ENCODE measurements at places on chromosomes 11 and 22.

DNA sequence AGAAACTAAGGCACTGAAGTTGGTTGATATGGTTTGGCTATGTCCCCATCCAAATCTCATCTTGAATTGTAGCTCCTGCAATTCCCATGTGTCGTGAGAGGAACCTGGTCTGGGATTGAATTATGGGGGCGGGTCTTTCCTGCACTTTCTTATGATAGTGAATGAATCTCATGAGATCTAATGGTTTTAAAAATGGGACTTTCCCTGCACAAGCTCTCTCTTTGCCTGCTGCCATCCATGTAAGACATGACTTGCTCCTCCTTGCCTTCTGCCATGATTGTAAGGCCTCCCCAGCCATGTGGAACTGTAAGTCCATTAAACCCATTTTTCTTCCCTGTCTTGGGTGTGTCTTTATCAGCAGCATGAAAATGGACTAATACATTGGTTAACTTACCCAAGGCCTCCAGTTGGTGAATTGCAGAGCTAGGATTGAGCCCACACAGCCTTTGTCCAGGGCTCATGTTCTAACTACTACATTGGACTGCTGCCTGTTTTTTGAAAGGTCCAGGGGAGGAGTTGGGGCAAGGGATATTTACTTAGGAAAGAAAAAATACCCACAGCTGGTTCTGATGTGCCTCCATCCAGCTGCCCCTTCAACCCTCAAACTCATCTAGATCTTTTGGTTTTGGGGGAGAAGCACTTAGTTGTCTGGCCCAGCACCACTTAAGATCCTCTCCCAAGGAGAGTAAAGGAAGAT is 107.8 kb upstream of the NAV2 start:
- DNase-seq: no peak

DNA sequence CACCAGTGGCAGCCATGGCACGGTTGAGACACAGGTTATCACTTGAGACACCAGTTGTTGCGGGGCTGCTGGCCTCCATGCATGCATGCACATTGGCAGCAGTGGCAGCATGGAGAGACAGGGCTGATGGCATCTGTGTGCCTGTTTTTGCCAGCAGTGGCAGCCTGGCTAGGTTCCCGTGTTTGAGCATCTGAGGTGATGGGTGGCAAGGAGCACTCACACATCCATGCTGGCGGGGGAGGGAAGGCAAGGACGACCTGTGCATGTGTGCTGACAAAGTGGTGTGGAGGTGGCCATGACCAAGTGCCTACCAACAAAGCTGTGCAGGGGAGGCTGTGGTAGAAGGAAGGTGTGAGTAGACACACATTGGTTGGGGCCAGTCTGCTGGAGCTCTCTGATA is 133.5 kb downstream of the CNTN5 start:
- DNase-seq: no peak

DNA sequence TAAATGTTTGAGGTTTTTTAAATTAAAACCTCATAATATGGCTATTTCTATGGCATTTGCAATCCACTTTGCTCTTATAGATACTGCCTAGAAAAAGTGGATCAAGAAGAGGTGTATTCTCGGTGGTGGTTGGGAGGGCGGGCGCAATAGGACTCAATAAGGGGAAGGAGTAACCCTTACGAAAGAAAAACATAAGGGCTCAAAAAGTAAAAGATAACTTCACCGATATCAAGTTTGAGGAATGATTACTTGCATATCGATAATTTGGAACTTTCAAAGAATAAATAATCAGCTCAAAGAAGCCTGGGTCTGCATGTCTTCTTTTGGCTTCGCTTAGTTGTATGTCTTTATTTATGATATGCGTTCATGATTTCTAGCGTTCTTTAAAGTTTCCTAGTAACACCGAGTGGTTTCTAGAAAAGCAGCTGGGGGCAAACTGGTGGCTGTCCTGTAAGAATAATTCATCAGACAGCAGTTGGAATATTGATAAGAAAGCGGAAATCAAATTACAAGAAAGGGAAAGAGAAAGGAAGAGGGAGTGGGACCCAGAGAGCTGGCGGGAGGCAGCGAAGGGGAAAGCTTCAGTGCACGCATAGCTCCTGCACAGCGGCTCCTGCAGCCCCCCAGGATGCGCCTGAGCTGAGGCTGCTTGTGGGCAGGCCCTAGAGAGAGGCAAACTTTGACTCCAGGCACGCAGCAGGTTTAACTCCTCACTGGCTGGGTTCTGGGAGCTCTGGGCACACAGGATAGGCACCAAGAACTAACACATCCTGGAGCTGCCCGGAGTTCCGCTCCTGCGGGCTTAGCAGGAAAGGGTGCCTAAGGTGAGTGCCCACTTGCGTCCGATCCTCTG is 9.1 kb upstream of the FLI1 start:
- DNase-seq: no peak

DNA sequence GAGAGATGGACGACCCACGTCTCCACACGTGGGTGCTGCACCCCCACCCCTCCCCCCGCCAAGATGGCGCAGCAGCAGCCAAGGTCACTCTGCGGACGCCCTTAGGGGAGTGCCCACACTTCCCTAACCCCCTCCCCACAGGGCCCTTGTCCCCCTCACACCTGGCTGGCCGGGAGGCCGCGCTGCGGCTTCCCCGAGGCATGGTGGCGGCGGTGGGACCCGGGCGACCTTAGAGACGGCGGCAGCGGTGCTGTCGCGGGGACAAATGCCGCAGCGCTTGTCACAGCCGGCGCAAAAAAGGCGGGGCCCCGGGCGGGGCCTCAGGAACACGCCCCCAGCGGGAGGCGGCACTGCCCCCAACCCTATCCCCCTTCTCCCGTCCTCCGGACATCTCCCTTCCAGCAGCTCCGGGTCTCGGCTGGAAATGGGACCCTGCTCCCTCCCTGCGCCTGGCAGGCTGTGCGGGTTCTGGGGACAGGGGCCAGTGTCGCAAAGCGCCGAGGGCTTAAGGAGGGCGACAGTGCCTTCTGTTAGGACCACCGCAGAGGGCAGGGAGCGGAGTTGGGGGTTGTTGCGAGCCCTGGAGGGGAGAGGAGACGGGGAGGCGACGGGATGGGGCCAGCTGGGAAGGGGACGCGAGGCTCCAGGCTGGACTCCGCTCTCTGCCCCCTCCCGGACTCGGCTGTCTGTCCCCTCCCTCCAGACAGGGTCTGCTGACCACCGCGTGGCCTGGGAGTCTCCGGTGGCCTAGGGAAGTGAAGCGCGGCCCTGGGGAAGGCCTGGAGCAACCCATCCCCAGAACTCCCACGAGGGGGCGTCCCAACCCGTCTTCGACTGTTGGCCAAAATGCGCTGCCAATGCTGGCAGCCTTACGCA is at the start of gene CHCHD10:
Gene CHCHD10, minus strand, starts transcription at position 300 of the 876 bp plus-strand sequence. Its CDS starts 98 bp downstream, at position 202.
- DNase-seq: peak; percentile 65

DNA sequence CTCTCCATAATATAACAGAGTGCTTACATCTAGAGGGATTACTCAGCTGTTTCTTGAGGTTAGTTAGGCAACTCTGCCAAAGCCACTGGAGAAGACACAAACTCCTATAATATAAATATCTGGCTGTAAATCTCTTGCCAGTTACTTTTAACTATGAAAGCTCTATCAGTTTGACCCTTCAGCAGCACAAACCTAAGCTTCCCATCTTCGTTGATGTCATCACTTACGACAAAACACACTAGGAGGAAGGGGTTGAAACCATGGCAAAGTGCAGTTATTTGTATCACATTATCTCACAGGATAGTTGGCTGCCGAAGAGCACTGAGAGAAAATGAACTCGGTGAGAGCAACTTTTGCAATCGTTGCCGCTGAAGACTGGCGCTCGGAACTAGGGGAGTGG is 922.1 kb downstream of the OPCML start:
- DNase-seq: no peak

DNA sequence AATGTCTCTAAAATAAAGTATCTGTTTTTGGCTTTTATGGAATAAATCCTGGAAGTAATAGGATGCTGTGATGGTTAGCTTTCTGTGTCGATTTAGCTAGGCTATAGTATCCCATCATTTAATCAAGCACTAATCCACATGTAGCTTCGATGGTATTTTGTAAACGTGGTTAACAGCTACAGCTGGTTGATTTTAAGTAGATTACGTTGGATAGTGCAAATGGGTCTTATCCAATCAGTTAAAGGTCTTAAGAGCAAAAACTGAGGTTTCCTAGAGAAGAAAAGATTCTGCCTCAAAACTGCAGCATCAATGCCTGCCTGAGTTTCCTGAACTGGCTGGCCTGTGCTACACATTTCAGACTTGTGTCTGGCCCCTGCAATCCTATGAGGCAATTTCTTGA is 314.2 kb upstream of the SORL1-AS1 start:
- DNase-seq: no peak

- DNase-seq: no peak
Observed at GRCh38 chr22:24323233-24323632, 52.6 kb downstream of the SPECC1L start.

DNA sequence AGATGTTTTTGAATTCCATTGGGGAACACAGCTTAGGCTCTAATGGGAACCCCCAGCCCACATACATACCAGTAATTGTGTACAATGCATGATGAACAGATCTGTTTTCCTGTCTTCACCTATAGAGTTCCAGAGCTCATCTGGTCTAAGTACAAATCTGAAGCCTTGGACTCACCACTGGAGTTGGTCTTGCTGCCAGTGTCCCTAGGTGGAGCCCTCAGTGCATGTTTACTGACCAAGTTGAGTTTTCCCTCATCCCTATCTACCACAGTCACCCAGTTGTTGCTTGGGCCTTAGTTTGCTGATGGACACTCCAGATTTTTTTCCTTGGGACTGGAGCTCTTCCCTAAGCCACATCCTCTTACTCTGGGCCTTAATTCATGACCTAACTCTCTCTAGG is 159.2 kb upstream of the DDI1 start:
- DNase-seq: no peak

GRCh38 chr11:71456294-71456693 is 3.3 kb downstream of the NADSYN1 start:
- DNase-seq: no peak

DNA sequence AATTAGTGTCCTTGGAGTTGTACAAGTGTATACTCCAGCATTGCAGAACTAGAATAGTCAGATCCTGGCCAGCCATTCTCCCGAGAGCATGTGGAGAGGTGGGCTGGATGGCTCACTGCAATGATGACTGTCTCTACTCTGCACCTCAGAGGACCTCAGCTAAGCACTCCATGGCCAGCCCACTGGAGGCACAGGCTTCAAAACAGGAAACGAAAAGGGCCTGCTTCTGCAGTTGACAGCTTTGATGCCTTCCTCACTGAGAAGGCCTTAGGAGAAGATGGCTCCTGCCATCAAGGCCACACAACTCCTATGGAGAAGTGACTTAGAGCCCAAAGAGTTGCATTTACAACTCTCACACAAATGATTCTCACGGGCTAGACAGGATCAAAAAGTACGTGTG is 9.1 kb downstream of the POLD4 start:
- DNase-seq: no peak

- DNase-seq: no peak
Observed at GRCh38 chr11:36213393-36213840, 75.8 kb downstream of the COMMD9 start.

GRCh38 chr22:48223488-48224190 is 1461.2 kb downstream of the TBC1D22A start:
- no peak for DNase-seq

GRCh38 chr11:1810761-1811160 is 24.0 kb upstream of the SYT8 start:
- DNase-seq: no peak

DNA sequence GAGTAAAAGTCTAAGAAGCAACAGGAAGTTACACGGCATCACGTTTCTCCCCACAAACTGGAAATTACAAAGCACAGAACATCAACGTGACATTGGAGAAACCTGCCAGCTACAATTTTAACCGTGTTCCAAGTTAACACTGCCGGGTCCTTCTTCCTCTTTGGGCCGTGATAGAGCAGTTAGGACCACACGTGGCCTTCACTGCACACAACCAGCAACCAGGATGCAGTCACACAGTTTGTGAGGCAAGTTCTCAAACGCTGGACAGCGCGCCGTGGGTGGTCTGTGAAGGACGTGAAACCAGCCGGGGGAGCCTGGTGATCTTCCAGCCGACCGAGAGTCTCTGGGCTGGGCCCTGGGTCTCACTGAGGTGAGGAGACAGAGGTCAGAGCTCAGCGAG is 14.6 kb downstream of the C11orf21 start:
- no peak for DNase-seq

DNA sequence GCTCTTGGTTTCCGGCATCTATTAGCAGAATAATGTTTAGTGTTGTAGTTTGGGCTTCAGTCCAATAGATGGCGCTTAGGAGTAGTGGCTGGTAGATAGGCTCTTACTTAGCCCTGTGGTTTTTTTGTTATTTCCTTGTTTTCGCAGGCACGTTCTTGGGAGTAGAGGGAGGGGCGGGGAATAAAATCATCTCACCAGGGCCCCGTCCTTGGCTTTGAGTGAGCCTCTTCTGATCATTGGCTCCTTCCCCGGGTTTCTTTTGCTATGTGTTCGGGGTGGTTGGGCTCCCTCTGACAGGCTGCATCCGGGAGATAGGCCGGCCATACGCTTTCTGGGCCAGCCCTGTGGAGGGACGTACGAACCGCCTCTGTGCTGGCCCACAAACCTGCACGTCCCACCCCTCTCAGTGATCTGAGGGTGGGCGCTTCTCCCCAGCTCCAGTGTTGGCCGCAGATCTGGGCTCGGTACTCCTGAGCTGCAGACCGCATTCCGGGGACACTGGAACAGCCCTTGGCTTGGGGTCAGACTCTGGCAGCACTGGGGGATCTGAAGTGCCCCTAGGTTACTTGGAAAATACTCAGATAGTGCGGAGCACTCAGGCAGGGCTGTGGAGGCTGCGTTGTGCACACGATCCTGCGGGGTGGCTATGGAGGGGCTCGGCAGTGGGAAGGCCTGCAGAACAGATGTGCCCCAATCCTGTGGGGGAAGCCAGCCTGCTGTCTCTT is 217.0 kb downstream of the DYNC2H1 start:
- DNase-seq: no peak

- DNase-seq: no peak
Observed at GRCh38 chr11:103396237-103396636, 287.0 kb downstream of the DYNC2H1 start.

DNA sequence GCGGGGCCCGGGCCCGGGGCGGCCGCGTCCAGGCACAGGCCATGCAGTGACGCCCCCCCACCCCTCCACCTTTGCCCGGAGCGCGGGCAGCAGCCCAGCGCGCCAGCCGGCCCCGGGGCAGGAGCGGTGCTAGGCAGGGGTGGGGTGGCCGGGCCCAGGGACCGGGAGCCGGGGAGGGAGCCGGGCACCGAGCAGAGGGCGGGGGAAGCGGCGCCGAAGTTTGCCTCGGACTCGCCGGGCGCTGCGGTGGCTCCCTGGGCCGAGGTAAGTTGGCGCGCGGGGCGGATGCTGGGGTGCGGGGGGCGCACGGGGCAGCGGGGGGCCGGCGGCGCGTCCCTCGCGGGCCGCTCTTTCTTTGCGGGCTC is 332 bp downstream of the TEAD1 start:
- DNase-seq: no peak

DNA sequence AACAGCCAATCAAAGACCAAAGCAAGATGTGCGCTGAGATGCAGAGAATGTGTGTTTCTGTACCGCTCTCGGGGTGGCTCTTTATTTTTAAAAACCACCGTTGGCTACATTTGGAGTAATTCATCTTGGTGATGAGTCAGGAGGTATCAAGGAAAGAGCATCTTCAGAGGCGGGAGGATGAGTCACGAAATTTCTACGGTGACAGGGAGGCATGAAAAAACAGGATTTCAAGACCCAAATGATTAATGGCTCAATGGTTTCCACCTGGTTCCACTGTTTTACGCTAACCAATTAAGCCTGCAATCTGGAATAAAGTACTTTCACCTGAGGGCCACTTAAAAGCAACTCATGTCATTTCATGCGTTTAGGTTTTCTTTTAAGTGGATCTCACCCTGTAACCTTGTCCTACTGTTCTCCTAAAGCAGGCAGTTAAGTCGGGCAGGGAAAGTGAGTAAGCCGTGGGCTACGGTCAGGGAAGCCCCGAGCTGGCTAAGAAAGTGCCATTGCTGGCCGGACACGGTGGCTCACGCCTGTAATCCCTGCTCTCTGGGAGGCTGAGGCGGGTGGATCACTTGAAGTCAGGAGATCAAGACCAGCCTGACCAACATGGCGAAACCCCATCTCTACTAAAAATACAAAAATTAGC is 74.6 kb downstream of the CELSR1 start:
- DNase-seq: no peak
